ENCODE measurements at places on chromosomes 12 and 14. TPM values are rescaled to one million over a fixed set of nuclear protein-coding genes. Genes with fewer than 3 reads are reported as not detected.

DHH gene
- total RNA-seq, result 1.2 TPM

RGS6 gene
- 1.2 TPM for total RNA-seq

AMN gene
- total RNA-seq, result 0.34 TPM

DPPA3 gene
- total RNA-seq, result not detected

RAD9B gene
- 0.49 TPM for total RNA-seq

MAP1LC3B2 gene
- 4.4 TPM for total RNA-seq

USP15 gene
- total RNA-seq, result 74.4 TPM

PZP gene
- total RNA-seq, result not detected

ATN1 gene
- total RNA-seq, result 94.6 TPM

TAMALIN gene
- total RNA-seq, result 31.3 TPM

ITGB7 gene
- total RNA-seq, result not detected

MARCHF9 gene
- total RNA-seq, result 26.7 TPM

TPPP2 gene
- not detected for total RNA-seq

FAM181A gene
- not detected for total RNA-seq

OR4K2 gene
- total RNA-seq, result not detected

GPR84 gene
- total RNA-seq, result not detected

HRK gene
- 2.4 TPM for total RNA-seq

KRT86 gene
- total RNA-seq, result not detected

BCL11B gene
- total RNA-seq, result 2.6 TPM

WBP11 gene
- 54.6 TPM for total RNA-seq

EIF2S1 gene
- 68.2 TPM for total RNA-seq

All from glutamatergic neuron (in vitro differentiated cells).